ENCODE measurements at places on chromosomes 3 and 15. TPM values are rescaled to one million over a fixed set of nuclear protein-coding genes. Genes with fewer than 3 reads are reported as not detected.
A peak's percentile ranks its signal among the peaks of the same experiment; 100 is the strongest.

DNA sequence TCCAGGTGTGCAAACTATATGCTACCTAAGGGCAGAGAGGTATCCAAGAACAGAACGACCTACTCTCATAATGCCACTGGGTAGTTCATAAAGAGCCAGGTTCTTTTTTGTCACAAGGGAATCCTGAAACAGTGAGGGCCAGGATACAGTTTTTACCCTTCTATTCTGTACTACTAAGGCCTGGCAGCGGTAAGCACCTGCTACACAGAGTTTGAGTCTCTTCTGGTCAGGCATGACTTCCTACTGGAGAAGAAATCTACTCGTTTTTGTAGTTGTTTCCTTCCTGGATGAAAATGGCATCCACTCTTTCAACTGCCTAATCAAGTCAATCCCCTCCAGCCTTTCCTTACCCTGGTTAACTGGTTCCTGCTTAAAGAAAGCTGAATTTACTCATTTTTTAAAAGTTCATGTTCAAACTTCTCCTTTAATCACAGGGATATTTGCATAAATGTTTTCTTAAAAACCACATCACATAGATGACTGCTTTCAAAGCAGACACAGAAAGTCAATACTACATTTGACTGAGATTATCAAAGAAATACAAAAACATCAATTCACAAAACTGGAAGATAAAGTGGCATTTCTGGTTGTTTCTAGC lies 40.0 kb downstream of the MAP4 start:
- DNase-seq: no peak

- DNase-seq: no peak
Measured at GRCh38 chr15:78968539-78969271, 23.9 kb upstream of the CTSH start.

- no peak for DNase-seq
Measured at GRCh38 chr3:83946049-83946448, 1012.7 kb upstream of the CADM2 start.

GRCh38 chr15:66824424-66824823 lies 122.4 kb downstream of the SMAD6 start:
- no peak for DNase-seq

DNA sequence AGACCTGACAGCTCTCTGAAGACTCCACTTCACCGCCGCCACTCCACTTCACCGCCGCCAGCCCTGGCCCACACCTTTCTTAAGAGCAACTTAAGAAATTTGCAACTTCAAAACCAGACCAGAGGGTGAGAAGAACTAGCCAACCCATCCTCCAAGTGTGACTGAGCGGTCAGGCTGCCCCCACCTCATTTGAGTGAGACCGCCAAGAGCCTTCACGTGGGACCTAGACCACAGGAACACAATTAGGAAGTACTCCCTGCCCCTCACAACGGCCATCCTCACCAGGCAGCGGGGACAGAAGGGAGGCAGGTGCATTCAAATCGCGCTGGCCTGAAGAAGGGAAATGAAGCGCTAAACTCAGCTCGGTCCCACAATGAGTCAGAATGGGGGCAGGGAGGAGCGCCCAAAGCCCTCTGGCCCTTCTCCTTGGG lies 156.8 kb upstream of the BCL6 start:
- DNase-seq: no peak

- DNase-seq: peak; percentile 22
Measured at GRCh38 chr15:67066959-67067853, 1.8 kb downstream of the SMAD3 start.

GRCh38 chr3:45895686-45896468 lies 9.5 kb downstream of the CCR9 start:
- no peak for DNase-seq

DNA sequence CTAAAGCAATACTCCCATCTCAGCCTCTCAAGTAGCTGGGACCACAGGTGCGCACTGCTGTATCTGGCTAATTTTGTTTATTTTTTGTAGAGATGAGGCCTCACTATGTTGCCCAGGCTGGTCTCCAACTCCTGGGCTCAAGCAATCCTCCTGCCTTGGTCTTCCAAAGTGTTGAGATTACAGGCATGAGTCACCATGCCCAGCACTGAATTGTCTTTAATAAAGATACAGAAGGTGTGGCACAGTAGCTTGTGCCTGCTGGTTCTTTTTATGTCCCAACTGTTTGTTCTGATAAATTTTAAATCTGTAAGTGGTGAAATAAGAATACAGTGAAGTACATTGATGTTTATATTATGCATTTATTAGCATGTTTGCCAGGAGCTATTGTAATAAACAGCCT lies 20.6 kb upstream of the TRAK1 start:
- no peak for DNase-seq

DNA sequence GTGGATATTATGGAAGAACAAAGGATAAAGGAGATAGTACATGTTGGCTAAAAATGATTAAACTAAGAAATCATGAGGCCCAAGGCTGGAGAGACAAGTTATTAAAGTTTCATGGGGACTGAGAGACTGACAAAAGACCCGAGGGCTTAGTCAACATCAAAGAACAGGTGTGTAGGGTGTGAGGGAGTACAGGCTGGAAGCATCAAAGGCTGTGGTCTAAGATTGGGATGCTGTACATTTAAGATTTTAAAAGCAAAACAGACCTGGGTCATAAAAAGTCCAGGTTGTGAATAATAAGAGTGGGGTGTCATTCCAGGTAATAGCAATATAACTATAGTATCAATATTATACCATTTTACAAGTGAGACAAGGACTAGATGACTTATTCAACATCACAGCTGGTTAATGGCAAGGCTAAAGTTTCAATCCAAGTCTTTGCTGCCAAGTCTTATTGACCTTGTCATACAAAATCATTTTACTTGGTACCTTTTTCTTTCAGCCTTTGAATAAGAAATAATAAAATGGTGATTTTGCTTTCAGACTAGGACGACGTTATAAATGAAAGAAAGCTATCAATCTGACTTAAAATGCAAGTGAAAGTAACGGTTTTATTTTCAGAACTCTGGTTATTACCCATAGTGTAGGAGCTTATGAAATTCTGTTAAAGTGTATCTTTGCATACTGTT lies 211.6 kb downstream of the TNIK start:
- DNase-seq: no peak

DNA sequence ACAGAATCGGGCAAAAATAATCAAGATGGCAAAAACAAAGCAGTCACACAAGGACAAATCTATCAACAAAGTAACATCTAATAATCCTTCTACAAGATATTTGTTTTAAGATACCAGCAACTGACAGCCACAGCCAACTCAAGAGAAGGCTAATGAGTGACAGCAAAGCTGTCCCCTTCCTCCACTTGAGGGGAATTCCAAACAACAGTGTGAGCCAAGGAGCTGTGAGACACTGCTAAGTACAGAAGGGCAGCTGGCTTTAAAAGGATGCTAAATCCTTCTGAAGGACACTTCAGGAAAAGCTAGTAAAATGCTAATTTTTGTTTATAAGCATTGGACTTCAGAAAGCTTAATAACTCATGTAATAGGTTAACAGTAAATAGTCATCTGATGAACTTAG lies 120.3 kb upstream of the GOLGA8J start:
- DNase-seq: no peak

DNA sequence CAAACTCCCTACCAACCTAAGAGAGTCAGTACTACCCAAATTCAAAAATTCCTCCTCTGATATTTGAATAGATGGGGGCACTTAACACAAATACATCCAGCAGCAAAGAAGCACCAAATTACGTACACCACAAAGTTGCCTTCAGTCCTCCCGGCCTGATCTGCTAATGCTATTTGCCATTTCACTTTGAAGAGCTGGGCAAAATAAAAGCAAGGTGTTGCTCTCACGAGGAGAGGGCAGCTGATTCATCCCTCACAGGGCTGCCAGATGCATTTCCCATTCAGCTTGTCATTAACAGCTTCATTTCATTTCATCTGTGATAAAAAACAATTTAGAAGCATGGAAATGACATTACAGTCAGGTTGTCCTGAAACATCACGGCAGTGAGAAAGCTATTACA lies 283.4 kb upstream of the VEPH1 start:
- DNase-seq: no peak

- DNase-seq: no peak
Measured at GRCh38 chr15:96583671-96584070, 253.2 kb downstream of the NR2F2 start.

DNA sequence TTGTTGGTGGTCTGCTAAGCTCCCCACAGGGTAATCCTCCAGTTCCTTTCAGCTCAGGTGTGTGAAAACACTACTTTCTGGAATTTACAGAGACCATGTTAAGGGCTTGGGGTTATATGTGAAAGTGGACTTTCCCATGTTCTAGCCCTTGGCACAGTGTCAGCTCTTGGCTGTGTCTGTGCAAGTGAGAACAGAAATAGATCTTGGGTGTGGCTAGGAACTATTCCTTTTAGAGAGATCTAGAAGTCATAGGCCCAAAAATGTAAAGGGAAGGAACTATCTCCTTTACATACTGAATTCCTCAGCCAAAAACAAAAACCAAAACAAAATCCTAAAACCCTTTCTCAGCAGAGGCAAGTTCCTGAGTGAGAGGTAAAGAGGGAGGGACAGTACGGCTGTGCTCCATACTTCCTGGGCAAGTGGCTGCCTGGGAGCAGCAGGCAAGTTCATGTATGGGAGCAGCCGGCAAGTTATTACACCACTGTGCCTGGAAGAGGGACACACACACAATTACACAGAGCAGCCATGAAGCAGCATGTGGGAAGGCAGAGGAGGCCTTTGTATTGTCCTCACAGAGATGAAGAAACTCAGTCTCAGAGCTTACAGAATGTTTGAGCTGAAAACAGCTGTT lies 19.9 kb upstream of the C3orf62 start:
- peak; percentile 19 for DNase-seq

DNA sequence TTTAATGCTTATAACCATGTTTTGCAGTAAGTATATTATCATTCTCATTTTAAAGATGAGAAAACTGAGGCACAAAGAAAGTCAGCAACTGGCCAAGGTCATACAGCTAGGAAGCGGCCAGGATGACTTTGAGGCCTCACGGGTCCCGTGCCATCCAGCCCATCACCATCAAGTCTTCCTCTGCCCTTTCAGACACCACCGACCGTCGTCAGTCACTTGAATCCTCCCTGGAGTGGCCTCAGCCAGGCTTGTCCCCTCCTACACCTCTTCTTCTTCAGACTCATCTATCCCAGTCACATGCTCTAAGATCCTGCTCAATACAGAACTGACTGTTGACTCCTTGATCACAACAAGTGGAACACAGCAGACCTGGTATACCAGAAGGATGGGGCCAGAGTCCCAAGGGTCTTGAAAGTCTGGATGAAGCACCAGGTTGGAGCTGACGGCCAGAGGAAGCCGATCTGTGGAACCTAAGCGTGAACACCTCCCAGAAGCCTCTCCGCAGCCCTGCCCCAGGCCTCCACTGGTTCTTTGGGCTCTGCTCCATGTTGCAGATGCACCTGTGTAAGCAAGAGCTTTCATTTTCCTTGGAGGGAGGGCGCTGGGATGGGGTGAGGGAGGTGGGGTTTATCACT lies 22.1 kb downstream of the ITGA11 start:
- no peak for DNase-seq

MRPS25 gene
- total RNA-seq: 16.6 TPM

SCN11A gene
- 1.7 TPM for total RNA-seq

KBTBD13 gene
- total RNA-seq: 0.57 TPM

C3orf20 gene
- 0.28 TPM for total RNA-seq

FOXL2NB gene
- total RNA-seq: 0.28 TPM

RTP4 gene
- total RNA-seq: 5.1 TPM
